Suprapubic skin (tissue), 4 donors: ENCODE measurements at places on chromosomes 4 and X.

DNA sequence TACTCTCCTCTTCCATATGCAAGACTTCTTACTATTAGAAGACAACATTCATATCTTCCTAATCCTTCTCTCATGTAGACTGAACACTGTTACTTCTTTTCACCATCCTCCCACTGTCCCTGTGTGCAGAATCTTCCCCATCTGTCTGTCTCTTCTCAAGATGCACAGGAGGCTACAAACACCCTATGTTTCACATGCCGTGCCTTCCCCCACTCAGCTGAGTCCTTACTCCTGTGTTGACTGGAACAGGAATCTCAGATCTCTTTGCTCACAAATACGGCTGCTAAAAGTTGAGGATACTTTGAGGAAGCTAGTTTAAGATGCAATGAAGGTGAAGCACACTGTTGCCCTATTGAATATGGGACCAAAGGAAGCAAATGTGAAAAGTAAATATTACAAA is 168.5 kb upstream of the GPC4 start:
- DNase-seq = no peak
- H3K27me3 ChIP-seq = no peaks in the 10 kb centered on the region
- H3K4me3 ChIP-seq = no peak overlapping the region
- H3K36me3 ChIP-seq = no peaks in the 10 kb centered on the region

DNA sequence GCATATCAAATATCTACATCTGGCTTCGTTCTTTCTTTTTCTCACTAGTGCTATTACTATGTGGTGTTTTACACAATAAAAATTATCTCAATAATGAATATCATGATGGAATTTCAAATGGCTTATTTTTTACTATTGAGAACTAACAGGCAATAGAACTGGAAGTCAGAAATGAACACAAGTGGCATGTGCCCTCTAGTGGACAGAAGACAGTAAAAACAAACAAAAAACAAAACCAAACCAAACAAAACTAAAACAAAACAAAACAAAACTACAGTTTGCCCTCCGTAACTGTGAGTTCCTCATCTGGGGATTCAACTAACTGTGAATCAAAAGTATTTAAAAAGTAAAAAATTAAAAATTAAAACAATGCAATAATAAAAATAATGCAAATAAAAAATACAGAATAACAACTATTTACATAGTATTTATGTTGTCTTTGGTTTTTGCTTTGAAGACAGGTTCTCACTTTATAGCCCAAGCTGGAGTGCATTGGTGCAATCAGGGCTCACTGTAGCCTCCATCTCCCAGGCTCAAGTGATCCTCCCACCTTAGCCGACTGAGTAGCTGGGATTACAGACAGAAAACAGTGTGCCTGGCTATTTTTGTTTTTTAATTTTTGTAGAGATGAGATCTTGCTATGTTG is 195.6 kb upstream of the TACR3 start:
- no peak overlapping the region for H3K4me3 ChIP-seq
- no peak for DNase-seq
- H3K27ac ChIP-seq = no peak overlapping the region

GRCh38 chrX:97763391-97763790 is 879.7 kb downstream of the RPA4 start:
- no peak for DNase-seq
- no peaks in the 10 kb centered on the region for H3K27me3 ChIP-seq
- H3K36me3 ChIP-seq = no peaks in the 10 kb centered on the region
- no peak overlapping the region for H3K27ac ChIP-seq

DNA sequence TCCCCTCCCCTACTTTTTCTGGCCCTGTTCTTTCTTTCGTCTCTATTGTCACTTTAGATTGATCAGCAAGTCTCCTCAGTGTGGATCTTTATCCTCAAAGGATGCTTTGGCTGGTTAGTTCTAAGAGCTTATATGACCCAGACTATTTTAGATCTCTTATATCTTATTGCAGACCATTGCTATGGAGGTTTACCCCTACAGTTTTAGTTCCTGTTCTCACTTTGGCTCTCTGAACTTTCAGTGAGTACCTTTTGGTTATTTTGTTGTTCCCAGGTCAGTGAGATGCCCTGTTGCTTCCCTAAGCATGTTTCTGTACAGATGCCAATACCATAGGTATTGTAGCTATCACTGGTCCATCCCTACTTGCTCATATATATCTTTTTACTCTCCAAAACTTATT is 24.0 kb upstream of the MED14 start:
- DNase-seq = no peak
- no peak overlapping the region for H3K4me3 ChIP-seq
- H3K4me1 ChIP-seq = peaks cover 13% of the 10 kb centered on the region
- H3K27ac ChIP-seq = no peak overlapping the region
- H3K27me3 ChIP-seq = no peaks in the 10 kb centered on the region

DNA sequence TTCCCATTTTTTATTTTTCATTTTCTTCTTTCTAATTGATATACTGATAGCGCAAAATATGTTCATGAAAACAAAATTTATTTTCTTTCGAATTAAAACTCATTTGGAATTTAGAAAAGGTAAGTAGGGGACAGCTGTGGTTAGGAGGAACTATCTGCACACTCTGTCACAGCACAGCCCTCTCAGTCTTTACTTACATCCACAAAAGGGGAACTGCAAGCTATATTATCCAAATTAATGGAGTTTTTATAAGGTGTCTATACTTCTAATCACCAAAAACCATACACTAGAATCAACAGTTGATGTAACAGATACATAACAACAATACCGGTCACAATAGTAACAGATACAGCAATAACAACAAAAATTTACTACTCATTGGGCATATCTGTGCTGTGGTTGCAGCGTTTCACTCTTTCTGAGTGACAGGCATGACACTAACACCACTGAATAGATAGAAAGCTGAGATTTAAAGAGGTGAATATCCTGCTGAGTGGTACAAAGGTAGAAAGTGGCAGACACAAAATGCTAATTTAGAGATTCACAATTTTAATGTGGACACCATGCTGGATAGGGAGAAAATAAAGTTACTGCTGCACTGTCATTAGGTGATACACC is 160.7 kb downstream of the PPP3CA start:
- H3K4me3 ChIP-seq = no peak overlapping the region
- H3K36me3 ChIP-seq = peaks cover 4% of the 10 kb centered on the region
- no peaks in the 10 kb centered on the region for H3K27me3 ChIP-seq
- H3K4me1 ChIP-seq = peaks cover 15% of the 10 kb centered on the region
- no peak overlapping the region for H3K27ac ChIP-seq
- DNase-seq = no peak
